ENCODE measurements at places on chromosomes 6 and 20.

- DNase-seq = no peak
Measured at GRCh38 chr20:50296450-50297375, 106.1 kb downstream of the CEBPB start.

GRCh38 chr6:79431537-79431933, 105.7 kb downstream of the LCA5 start:
- no peak for DNase-seq

DNA sequence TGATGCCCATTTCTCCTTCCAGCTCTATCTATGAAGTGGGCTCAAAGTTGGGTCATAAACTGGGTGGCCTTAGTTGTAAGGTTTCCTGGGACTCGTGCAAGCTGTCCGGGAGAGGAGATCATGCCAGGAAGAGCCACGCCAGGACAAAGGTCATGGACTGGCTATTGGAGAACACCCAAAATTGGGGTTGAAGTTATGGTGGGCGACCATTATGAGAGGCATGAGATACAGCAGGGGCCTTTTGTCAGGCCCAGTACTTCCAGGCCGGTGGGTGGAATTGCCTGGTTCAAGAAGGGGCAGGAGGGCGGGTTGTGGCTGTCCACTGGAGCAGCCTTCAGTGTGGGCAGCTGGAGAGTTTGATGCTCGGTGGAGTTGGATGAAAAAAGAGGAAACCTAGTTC, 225.1 kb upstream of the SSTR4 start:
- no peak for DNase-seq

DNA sequence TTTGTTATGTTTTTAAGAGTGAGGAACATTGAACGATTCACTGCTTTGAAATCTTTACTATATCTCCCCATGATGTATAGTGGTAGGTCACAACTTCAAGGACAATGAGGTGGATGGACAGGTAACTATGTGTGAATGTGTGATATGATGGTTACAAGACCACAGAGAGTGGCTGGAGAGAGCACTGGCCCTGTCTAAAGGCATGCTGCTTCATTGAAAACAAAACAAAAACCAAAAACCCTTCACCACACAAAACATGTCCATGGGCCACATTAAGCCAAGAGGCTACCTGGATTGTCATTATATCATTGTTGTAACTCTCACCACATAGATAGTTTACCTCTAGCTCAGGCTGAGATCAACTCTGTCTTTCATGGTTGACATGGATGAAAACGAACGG, 180.6 kb upstream of the TENT5A start:
- no peak for DNase-seq

- DNase-seq = no peak
Measured at GRCh38 chr6:143098054-143098671, 37.5 kb downstream of the AIG1 start.

- DNase-seq = no peak
Measured at GRCh38 chr20:44790638-44791393, 19.5 kb downstream of the RIMS4 start.

- no peak for DNase-seq
Measured at GRCh38 chr6:125102411-125102810, 51.2 kb upstream of the TPD52L1 start.

- no peak for DNase-seq
Measured at GRCh38 chr20:11799281-11799684, 118.4 kb upstream of the BTBD3 start.

Data from NCI-H1048 (cell line).